Cerebellar nuclear complex (tissue), 1 donor: ENCODE measurements at places on chromosomes 12 and 14.

DNA sequence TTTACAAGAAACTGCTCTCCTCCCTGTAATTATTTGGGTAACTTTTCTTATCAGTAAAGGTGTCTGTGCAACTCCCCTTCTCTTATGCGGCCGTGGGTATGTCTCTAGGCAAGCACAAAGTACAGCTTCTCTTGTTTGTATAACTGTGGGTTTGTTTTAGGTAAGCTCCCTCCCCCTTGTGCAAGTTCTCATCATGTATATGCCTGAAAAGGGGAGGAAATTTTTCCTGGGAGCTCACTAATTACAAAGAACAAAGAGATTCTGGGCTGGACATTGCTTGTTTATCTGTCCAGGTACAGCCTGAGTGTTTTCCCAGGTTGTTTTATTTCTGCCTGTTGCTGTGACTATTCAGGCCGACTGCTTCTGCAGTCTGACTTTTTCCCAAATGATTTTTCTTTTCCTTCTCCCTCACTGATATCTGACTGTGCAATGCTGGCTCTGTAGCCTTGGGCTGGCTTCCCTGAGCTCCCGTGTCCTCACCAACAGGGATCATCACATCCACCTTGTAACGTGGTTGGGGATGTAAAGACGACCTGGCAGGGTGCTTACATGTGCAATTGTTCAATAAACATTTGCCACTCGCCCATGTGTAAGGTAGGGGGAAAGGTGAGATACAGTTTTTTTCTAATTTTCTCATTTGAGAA, 916.5 kb downstream of the AACS start:
- no peak for DNase-seq

DNA sequence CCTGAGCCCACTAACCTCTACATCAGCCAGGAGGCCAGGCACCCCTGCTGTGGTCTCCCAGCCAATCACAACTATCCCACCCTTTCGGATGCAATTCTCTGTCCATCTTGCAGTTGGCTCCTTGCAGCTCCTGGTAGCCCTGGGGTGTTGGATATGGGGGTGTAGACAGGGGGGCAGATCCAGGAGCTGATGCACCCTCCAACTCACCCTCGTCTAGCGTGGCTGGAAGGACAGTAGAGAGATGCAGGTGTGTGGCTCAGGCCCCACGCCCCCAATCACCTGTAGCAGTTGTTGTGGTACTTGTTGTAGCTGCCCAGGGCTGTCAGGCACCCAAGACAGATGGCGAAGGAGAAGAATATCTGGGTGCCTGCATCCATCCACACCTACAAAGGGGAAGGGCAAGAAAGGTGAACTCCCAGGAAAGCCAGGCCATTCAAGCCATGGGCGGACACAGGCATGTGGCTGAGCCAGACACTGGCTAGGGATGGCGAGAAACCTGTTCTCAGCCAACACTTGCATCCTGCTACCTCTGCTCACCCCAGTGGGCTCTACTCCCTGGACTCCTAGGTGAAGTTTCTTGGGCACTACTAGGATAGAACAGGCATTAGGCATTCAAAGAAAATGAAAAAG, 13.4 kb upstream of the SLC6A12 start:
- DNase-seq: no peak

DNA sequence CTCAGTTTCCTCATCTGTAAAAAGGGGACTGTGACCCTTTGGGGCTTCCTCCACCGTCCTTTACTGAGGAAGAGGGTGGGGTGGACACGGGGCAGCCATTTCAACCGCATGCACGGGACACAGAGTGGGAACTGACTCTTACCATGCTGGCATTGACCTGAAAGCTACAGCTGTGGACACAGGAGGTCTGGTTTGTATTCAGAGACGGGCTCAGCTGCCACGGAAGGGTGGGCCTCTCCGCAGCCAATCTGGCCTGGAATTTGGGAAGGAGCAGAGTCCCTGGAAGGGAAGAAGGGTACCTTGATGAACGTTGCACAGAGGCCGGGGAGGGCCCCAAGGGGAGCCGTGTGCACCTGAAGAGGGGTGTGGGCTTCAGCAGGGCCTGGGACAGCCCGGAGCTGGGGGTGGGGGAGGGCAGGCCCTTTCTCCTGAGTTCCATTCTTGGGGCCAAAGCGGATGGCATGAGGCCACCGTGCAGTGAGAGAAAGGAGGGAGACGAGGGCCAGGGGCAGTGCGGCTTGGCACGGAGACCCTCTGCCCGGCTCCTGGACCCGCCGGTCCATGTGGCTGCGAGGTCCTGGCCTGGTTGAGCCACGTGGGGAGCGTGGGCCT, 14.5 kb downstream of the TNFAIP2 start:
- DNase-seq: no peak

DNA sequence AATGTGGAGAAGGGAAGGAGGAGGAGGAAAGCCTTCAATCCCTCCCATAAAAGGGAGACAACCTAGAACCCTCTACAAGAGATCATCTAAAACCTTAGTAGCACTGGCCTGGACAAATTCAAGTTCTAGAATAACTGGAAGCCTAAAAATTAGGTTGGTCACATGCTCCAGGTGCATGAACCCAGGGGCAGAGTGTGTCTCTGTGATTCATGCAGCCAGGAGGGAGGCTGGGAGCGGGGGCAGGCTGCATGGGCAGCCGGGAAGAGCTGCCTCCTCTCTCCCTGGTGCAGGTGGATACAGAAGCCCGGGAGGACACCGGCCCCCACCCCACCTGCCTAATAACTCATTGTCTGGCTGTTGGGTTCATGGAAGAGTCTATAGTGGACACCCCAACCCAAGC, 38.6 kb downstream of the CCDC85C start:
- no peak for DNase-seq

DNA sequence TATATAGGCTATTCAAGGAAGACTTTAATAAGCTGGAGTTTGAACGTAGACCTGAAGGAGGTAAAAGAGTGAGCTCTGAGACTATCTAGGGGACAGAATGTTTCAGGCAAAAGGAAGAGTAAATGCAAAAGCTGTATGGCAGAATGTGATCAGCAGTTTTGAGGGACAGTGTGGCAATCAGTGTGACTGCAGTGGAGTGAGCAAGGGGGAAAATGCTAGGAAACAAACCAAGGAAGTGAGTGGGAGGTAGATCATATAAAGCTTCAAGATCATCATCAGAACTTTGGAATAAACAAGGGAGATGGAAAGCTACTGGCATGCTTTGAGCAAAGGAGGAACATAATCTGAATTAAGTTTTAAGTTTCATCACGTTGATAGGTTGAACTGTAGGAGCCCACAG, 67.5 kb upstream of the BTG1 start:
- DNase-seq: no peak
